ENCODE measurements at places on chromosomes 12 and 14.

DNA sequence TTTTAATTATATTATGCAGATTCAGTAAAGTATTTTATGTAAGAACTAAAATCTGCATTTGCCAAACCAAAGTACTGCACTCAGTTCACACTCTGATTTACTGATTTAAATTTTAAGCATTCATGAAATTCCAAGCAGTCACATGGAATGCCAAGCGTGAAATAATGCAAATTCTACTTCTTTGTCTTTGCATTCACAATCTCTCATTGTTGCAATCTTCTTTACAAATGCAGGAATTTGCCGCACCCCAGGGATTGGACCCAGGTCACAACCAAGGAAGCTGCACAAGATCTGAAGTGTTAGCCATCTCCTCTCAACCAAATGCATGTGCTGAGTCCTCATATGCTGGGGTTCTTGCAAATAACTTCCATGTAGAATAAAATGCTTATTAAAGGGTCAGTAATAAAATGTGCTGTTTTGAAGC lies 71.9 kb downstream of the TUNAR start:
- DNase-seq = no peak

DNA sequence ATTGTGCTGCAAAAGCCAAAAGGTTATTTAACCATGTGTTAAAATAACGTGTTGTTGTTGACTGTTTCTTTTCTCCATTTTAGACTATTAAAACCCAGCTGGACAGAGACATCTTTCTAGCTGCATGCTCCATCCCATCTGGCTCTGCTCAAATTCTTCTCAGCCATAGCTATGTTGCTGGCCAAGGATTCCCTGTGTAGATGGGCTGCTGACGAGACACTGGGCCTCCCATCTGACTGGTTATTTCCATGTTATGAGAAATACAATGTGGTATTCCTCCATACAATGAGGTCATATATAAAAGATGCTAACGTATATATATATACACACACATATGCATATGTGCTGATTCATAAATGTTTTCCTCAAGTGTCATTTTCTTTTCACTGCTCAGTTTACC lies 30.1 kb downstream of the MED13L start:
- DNase-seq = no peak

- no peak for DNase-seq
Observed at GRCh38 chr12:26595806-26596205, 237.2 kb downstream of the ITPR2 start.

- DNase-seq = no peak
Observed at GRCh38 chr12:45416126-45416525, 200.2 kb downstream of the ANO6 start.

GRCh38 chr14:92844204-92844603 lies 50.1 kb downstream of the GOLGA5 start:
- peak; percentile 49 for DNase-seq

- DNase-seq = no peak
Observed at GRCh38 chr12:47244835-47245234, 165.1 kb upstream of the AMIGO2 start.

DNA sequence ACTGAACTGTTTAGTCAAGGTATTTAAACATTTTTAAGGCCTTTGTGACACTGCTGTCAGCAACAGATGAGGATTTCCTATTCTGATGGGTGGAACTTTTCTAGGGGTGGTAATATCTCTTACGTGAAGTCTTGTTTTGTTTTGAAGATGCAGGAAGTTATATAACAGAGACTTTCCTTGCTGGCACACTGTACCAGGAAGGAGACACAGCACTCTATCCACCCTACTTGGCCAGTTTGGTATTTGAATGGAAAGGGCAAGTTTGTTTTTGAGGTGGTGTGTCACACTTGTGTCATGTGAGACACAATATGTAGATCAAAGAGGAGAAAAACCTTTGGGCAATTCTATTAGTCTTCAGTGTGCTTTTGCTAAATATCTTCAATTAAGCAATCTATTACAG lies 51.6 kb upstream of the SRP54 start:
- no peak for DNase-seq

DNA sequence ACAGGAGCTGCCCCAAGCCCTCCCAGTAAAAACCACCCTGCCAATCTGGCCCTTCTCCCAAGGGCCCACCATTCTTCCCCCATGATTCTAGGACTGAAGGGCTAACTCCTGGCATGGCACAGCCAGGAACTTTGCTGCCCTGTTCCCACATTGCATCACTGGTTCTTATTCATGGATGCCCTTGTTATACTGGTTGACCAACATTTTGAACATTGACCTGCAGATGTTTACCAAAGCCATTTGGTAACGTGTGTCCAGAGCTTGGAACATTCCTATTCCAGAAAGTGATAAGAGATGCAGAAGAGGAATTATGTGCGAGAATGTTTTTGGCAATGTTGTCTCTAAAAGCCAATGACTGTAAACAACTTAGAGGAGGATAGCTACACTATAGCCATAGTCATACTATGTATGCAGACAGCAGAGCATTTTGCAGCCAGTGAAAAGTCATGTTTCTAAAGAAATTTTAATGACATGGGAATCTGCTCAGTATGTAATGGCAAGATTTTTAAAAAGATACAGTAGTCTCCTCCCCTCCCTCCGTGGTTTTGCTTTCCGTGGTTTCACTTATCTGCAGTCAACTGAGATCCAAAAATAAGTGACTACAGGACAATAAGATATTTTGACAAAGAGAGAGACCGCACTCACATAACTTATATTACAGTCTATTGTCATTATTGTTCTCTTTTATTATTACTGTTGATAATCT lies 108.8 kb downstream of the DAAM1 start:
- DNase-seq = no peak

GRCh38 chr14:56085471-56085870 lies 32.7 kb upstream of the PELI2 start:
- no peak for DNase-seq

DNA sequence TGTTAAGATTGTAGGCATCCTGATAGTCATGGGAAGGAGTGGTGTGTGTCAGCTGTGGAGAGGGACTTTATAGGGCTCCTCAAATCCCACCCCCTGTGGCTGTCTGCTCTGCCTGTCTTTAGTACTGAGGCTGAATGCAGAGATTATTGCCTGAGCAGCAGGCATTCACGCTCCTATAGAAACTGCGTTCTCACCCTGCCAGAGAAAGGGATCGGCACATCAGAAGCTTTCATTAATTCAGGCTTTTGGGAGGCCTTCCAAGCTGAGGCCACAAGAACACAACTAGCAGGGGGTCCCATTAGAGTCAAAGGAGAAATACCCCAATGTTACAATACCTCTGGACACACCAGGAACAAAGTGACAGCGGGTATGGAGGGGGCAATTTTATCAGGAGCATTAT lies 12.6 kb downstream of the KCNK10 start:
- DNase-seq = no peak

DNA sequence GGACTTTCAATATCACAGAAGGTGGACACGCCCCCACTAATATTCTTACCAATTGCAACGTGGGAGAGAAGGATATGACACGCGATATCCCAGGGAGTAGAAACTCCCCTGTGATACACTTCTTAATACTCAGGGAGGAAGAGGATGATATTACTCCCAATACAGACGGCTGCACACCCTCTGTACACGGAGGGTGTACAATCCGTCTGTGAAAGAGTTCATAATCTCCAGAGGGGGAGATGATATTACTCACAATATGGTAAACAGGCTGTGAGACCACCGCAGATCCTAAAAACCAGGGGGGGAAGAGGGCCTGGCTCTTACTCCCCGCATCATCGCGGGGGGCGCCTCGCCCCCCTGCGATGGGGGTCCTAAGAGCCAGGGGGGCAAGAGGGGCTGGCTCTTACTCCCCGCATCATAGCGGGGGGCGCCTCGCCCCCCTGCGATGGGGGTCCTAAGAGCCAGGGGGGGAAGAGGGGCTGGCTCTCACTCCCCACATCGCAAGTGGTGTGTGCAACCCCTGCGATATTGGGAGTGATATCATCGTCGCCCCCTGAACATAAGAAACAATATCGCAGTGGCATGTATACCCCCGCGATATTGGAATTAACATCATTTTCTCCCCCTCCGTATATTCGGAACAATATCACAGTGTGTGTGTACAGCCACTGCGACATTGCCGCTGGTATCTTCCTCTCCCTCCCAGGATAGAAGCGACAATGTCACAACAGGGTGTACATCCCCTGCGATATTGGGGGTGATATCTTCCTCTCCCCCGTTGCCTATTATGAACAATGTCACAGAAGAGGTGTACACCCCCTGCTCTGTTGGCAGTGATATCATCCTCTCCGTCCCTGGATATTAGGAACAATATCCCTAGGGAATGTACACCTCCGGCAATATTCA lies 8.9 kb upstream of the CLEC6A start:
- no peak for DNase-seq

DNA sequence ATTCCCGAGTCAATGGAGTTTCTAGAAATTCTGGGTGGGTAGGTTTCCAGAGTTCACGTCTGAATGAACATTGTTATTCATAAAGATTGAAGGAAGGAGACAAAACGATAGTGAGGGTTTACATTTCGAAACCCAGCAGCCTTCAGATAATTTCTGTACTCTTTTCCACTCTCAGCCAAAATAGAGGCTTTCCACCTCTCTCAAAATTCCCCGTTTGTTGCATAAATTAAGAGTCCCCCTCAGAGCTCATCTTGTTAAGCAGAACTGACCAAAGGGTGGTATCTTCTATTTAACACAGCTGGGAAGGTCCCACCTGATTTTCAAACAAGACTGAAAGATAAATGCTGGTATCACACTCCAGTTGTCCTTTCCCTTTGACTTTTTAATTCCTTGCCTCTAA lies 21.5 kb upstream of the YARS2 start:
- no peak for DNase-seq

DNA sequence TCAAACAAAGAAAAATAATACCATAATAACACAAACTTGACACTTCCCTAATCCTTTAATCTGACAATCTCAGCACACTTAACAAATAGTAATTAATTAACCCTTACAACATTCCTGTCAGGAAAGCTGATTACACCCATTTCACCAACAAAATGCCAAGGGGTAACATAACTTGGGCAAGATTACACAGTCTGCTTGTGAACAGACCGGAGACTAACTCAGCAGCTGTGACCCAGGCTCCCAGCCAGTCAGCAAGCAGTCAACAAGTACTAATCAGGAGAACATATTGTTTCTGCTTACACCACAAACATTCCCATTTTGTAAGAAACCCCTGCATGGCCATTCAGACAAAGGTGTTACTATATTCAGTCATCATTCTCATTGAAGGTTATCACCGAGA lies 592.5 kb upstream of the FLRT2 start:
- DNase-seq = no peak

GRCh38 chr14:23114669-23115038 lies 4.4 kb downstream of the CEBPE start:
- DNase-seq = no peak

- peak; percentile 72 for DNase-seq
Observed at GRCh38 chr12:104456950-104457745, 400 bp downstream of the CHST11 start.

DNA sequence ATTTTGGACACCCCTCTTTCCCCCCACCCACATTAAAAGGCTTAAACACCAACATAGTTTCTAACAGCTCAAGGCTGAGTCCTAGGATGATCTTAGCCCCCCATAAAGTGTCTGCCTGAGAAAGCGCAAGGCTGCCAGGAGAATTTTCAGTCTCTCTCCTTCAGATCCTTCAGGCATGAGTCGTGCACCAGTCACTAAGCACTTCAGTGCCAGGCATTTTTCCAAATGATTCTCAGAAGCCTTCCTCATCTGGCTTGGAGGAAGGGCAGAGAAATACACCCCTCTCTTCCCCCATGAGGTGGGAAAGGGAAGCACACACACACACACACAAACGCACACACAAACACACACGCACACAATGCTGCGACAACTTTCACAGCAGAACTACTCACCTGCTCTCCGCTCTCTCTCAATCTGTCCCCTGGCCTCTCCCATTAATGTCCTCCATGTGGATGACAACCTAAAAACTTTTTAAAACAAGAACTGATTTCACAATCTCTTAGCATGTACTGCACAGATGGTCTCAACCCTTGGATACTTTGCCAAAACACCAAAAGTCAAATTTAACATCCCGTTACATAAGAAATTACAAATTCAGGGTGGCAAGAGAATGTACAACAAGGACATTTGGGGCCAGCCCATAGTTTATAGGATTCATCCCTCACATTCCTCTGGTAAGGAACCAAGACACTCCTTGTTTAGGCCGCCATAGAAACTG lies 49.8 kb downstream of the CKAP4 start:
- DNase-seq = no peak

GRCh38 chr12:19227880-19228210 lies 98.3 kb downstream of the PLEKHA5 start:
- DNase-seq = no peak

DNA sequence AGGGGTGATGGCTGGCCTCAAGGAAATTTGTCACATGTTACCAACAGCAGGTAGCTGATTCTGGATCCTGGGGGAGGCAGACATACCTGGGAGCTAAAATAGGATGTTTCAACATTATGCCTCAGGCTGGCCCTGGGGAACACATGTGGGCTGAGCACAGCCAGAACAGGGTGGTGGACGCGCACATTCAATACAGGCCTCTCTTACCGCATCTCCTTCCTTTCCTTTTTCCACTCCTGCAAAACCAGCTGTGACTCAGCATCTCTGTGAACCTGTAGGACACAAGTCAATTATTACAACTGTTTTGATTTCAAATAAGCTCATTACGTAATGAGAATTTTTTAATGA lies 61.0 kb downstream of the NT5DC3 start:
- no peak for DNase-seq

DNA sequence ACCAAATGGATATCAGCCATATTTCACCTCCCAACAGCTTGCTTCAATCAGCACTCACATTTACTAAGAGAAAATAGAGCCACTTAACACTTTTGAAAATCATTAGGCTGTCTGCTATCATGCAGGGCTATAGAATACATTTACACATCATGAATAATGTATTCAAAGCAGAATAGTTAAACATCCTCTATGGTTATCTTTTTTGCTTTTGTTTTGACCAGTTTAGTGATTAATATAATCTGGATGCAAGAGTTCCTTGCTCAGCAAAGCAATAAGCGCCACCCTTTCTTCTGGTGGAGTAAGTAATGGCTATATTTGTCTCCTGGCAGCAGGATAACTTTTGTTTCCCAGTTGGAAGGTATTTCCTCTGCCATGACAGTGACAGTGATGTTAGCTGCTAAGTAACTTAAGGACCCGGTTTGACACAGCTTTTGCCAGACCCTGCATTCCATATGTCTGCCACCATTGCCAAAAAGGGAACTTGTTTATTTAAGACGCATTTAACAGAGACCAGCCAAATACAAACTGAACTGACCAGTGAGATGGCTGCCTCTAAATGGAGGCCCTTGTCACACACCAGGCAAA lies 70.3 kb upstream of the NR2C1 start:
- DNase-seq = no peak

DNA sequence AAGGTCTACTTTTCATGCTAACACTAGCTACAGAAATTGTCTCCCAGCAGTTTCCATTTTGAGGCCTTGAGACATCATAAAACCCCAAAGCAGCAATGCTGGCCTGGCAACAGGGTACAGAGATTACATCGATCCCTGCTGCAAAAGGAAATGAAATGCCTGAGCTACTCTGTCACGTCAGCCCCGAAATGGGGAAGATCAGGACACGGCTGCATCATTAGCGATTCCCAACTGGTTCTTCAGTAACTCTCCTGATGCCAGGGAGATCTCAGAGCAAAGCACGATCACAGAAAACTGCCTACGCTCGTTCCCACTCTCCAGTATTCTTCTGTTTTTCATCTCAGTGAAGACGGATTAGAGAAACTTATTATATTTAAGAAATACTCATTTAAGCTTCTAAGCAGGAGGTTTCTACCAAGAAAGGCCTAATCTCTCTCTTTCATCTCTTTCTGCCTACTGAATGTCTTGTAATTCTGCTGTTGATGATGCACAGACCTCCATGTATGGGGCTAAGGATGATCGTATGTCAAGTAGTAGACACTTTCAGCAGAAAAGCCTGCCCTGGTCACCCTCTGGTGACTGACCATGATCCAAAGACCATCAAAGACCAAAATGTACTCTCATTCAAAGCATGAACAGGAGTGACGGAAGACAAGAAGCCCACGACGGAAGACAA lies 168.5 kb downstream of the RIMBP2 start:
- no peak for DNase-seq

Measured in activated CD4-positive, alpha-beta T cell treated with anti-CD3 and anti-CD28 coated beads, Interleukin-2, amount 50 U/mL, for 48 hours (primary cell).